ENCODE measurements at places on chromosomes 1 and 21.

- DNase-seq = no peak
Measured at GRCh38 chr1:208324005-208324404, 79.8 kb upstream of the PLXNA2 start.

DNA sequence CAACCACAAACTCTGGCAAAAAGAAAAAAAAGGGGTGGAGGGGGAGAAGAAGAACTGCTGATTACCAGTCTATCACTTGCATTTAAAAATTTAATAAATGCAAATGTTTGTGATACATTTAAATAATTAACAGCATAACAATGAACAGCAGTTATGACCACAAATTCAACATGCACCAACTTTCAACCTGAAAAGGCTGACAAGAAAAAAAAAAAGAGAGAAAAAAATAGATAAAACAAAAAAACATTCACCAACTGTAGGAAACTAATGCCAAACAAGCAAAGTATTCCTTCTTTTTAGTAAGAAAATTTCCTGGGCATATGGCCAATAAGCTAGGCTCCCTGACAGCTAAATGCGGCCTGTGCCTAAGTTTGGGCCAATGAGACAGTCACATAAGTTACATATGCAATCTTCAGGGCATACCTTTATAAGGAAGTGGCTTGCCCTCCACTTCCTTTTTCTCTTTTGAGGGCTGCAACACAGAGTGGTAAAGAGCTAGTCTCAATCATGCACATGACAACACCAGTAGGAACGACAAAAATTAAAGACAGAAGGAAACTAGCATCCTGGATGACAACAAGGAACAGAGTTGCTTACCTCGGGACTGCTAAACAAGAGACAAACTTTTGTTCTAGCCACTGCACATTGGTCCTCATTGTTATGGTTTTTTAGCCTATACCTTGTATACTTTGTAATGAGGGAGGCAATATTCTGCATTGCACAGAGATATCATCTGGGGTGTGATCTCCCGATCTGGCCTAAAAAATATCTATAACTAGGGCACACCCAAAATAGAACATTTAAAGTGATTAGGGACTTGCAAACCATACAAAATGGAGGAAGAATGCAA is 24.2 kb upstream of the PHTF1 start:
- DNase-seq = peak; percentile 17

GRCh38 chr1:8598060-8598724 is 219.2 kb downstream of the RERE start:
- DNase-seq = no peak

GRCh38 chr1:19220991-19221390 is 10.9 kb upstream of the UBR4 start:
- DNase-seq = no peak

DNA sequence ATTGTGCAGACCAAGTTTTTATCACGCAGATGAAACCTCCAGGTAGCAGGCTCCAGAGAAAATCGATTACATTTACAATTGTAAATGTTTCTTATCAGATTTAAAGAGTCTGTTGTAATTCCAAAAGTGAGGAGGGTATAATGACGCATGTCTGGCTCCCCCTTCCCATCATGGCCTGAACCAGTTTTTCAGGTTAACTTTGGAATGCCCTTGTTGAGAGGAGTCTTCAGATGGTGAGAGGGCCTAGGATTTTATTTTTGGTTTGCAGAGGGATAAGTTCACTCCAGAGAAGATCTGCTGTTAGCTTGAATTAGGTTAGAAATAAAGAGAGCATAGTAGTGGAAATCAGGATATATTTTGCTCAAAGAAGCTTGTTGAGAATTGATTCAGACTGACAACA is 1028.3 kb upstream of the B3GALT2 start:
- DNase-seq = no peak

GRCh38 chr1:201845331-201846083 is 16.6 kb downstream of the IPO9 start:
- DNase-seq = no peak

- DNase-seq = peak; percentile 51
Measured at GRCh38 chr1:98034505-98034904, 113.7 kb upstream of the DPYD start.

- DNase-seq = no peak
Measured at GRCh38 chr1:1578371-1578940, 3.8 kb upstream of the SSU72 start.

DNA sequence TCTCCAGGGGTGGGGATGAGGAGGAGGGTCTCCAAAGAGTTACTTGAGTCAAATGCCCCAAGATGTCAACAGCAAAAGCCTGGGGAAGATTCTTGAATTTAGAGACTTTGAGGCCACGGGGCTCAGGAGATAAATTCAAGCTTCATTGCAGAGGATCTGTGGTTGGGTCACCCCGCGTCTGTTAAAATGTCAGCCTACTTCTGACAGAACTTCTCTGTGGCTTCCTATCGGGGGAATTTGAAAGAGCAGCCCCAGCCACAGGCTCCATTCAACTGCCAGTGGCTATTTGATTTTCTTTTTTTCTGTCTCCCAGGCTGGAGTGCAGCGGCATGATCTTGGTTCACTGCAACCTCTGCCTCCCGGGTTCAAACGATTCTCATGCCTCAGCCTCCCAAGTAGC is 62.5 kb upstream of the EFHD2 start:
- no peak for DNase-seq

GRCh38 chr1:39220891-39221870 is 16.7 kb downstream of the MACF1 start:
- no peak for DNase-seq

DNA sequence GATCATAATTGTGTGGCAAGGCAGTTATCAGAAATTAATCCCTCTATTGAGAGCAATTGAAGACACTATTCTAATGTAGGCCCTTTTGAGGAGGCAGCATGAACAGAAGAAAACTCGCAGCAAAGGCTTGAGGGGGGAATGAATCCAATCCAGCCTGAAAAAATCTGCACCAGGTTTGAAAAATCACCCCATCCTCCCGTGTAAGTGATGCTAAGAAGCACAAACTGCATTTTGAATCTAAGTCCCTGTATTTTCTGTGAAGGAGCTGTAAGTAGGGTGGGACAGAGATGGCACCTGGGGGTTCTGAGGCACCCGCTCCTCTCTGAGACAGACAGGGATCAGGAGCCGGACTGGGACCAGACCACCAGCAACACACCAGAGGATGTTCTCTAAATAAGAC is at the start of gene CRB1:
Gene CRB1, plus strand, starts transcription at position 241 of the 400 bp plus-strand sequence. CDS start 161 bp downstream, outside the sequence.
- no peak for DNase-seq

- DNase-seq = no peak
Measured at GRCh38 chr1:215900684-215901083, 333.6 kb downstream of the KCTD3 start.

DNA sequence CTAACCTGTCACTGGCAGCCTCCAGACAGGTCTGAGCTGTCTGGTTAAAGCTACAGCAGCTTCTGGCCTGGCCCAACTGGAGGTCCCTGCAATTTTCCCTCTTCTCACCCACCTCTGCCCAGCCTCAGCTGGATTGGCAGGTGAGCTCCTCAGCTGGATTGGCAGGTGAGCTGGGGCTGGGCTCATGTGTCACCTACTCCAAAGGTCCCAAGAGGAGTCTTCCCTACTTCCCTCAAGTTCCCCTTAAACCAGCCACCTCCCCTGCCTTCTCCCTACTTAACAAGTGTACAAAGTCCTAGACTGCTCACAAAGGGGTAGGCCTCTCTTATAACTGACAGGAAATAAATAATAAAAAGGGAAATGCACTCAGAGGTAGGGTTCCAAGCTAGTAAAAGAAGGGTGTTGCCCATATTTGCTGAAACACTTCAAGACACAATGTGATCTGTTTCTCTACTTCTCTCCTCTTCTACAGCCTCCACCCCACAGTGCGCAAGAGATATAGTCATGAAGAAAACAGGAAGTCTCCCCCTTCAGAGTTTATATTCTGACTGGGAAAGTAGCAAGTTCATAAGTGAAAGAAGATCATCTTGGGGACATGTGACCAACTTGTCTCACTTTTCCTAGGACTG is at the start of gene GPA33:
Gene GPA33, minus strand, starts transcription at position 64 of the 629 bp plus-strand sequence. CDS start 90 bp downstream, outside the sequence.
- no peak for DNase-seq

GRCh38 chr1:201503397-201504176 is 3.3 kb downstream of the CSRP1 start:
- DNase-seq = peak; percentile 92

DNA sequence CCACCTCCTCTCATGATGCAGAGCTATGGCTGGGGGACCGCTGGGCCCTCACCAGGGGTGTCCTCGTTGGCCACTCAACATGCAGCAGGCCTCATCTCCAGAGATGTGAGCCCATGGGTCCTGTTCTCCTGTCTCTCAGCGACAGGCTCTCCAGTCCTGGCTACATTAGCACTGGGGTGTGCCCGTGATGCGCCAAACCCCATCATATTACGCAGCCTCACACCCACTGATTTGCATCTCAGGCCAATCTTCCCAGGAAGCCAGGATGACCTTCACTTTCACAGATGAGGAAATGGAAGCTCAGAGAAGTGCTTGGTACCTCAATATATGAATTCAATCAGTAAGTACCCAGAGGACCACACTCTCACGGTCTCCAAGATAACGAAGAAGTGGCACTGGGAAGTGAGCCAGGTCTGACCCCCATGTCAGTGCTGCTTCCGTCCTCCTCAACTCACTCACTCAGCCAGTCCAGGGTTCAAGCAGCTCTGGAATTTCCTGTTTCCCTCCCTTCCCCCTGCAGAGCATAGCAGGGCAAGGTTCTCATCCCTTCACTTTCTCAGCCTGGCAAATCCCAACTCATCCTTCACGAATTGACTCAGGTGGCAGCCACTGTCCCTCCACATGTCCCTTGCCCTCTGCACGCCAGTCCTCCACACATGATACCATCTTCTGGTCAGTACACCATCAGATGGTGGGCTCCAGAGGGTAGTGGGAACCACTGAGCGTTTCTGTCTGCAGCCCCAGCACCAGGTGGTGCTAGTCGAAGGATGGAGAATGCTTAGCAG is 28.9 kb upstream of the EVA1B start:
- peak; percentile 85 for DNase-seq

GRCh38 chr1:71908871-71909390 is 373.4 kb downstream of the NEGR1 start:
- DNase-seq = no peak

DNA sequence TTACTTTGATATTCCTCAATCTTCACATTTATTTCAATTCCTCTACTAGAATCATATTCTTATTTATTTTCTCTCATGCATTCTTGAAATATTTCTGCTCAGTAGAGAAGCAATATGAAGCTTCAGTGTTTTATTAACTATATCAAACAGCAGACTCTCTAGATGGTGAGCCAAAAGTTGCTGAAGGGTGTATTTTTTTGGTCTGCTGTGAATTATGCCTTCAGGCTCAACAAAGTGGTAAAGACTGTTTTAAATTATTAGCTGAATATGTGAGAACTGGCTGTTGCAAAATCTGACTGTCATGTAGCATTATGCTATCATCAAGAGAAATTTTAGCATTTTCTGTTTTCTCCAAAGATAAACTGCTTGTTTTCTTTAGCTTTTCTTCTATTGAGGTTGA is 24.9 kb upstream of the CDC42BPA start:
- DNase-seq = no peak

DNA sequence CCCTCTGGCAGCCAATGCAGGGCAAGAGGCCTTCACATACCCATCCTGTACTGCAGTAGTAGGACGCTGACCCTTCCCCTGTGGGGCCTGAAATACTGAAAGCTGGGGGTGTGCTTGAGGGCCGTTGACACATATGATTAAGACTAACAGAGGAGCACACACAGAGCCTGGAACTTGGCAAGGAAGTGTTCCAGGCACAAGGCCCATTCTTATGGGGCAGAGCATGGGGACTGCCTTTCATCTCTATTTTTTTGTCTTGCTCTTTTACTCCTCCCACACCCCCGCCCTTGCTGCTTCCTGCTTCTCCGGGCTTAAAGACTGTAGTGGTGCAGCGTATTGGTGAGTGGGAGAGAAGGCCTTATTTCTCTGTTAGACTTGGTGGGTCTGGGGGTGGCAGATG is 137.4 kb downstream of the BACH1 start:
- DNase-seq = no peak

GRCh38 chr1:197921235-197922069 is 4.3 kb downstream of the LHX9 start:
- DNase-seq = no peak

DNA sequence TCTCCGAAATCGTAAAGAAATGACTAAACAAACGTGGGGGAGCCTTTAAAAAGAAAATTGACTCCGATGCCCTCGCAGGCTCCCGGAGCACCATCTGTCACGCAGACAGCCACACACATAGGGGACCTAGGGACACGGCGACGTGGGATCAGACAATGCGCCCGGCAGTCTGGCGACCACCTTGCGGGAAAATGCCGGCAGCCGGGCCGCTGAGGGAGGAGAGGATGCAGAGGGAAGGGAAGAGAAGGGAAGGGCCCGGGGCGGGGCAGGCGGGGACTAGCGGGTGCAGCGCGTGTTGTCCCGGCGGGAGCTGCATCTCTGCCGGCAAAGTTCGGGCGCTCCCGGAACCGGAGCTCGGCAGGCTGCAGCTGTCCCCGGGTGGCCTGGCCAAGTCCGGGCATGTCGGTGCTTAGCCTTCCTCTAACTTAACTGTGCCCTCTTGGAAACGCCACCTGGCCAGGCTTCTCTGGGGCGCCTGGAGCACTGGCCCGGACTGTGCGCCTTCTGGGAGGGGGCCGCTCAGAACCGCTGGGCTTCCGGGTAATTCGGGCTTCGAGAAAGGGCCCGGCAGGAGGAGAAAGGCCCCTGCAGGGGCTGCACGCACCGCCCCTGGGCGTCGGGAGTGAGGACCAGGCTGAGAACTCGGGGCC is 1.8 kb downstream of the NHLH2 start:
- DNase-seq = peak; percentile 80

DNA sequence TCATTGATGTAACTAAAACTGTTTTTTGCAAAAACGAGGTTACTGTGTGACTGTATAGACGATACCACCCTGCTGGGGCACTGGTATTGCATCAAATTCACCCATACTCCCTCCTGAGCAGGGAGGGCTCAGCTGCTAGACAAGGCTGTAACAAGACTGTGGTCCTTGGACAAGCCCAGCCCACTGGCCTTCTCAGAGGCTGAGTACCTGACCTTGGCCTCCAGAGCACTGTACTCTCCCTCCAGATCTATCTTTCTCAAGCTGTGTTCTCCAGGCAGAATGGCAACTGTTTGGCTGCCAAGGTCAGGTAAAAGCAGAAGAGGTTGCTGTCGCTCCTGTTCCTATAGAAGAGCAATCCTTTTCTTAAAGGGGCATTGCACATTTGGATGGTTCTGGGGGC is 8.5 kb downstream of the OLFML2B start:
- DNase-seq = no peak

- no peak for DNase-seq
Measured at GRCh38 chr1:186413319-186413718, 37.7 kb downstream of the ODR4 start.

DNA sequence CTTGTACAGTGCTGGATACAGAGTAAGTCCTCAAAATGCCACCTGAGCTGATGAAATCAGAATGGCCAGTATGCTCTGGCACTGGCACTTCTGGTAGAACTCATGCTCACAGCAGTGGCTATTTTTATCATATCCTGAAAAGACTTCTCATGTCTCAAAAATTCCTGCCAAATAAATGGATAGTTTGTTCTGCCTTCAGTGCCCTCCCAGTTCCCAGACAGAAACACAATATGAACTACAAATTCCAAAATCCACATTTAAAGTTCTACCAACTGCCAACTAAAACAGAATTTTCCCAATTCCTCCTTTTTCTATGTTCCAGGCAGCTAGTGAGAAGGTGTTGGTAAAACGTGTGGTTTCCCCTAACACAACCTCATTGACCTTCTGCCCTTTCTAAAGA is 51.4 kb upstream of the RGS1 start:
- no peak for DNase-seq

- no peak for DNase-seq
Measured at GRCh38 chr1:71031426-71031825, 16.2 kb downstream of the PTGER3 start.

Data from Daoy (cell line).